Stimulated activated CD8-positive, alpha-beta memory T cell treated with anti-CD3 and anti-CD28 coated beads, Interleukin-7, amount 100 ng/mL, for 1 hour (primary cell): ENCODE measurements at places on chromosomes 12 and 14.

DNA sequence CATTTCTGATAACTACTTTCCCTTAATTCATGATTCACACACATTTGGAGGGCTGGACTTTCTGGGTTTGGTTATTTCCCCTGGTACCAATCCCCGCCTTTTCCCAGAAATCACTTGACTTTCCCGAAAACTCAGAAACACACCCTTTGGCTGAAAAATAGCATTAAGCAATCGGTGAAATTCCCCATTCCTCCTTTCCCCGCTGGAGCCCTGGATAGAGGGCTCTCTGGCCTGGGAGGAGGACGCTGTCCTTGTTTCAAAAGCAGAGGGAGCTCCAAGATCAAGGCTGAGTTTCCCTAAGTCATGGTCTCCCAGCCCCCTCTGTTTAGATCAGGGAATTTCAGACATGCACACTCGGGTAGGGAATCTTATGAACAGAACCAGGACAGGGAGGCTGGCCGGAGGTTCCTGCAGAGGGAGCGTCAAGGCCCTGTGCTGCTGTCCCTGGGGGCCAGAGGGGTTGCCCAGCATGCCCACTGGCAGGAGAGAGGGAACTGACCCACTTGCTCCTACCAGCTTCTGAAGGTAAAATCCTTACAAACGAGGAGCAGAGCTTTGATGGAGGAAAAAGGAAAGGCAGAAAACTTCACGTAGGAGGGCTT is at the start of gene C1S:
Gene C1S (plus strand): TSS at position 366 of the 602 bp plus-strand sequence. CDS start 1,195 bp downstream, outside the sequence.
- no peak for DNase-seq

DNA sequence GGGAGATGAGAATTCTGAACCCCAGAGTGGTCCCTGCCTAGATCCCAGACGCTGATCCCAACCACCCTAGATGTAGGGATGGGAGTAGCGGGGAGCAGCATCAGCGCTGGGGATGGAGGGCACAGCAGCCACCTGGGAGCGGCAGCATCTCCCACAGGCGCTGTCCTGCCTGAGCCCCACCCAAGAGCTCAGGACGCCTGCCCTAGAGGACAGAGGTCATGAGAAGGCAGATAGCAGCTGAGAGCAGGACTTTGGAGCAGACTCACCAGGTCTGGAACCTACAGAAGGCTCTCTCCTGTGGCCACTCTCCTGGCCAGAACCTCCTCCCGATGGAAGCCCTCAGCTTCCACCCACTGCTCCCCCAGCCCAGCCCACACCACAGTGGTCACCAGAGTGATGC is 7.2 kb downstream of the CCDC85C start:
- DNase-seq: no peak

- no peak for DNase-seq
Observed at GRCh38 chr12:13591488-13591887, 389.9 kb downstream of the GRIN2B start.

DNA sequence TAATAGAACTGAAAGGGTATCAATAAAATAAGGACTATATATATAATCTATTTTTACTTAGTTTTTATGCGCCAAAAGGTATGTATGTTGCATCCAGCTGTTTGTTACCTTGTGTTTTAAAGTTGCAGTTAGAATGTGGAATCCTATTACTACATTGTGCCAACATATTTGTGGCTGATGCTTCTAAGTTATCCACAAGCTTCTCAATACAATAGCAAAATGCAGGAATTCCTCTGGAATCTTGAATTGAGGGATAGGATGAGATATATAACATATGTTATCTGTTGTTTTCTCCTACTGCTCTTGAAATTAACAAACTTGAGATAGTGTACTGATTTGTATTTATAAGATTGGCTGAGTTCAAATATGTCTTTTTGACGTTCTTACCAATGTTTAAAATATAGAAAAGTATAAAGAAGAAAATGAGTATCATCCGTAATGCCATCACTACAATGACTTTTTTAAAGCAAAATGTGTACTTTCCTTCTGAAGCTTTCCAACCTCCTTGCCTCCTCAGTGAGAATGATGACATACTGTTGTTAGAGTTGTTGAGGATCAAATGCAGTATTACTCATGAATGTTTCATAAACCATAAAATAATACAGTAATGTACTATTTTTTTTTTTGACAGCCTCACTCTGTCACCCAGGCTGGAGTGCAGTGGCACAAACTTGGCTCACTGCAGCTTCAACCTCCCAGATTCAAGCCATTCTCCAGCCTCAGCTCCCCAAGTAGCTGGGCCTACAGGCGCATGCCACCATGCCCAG is 6.6 kb downstream of the RAP1B start:
- no peak for DNase-seq

- no peak for DNase-seq
Observed at GRCh38 chr12:68497107-68497506, 113.6 kb upstream of the RAP1B start.

DNA sequence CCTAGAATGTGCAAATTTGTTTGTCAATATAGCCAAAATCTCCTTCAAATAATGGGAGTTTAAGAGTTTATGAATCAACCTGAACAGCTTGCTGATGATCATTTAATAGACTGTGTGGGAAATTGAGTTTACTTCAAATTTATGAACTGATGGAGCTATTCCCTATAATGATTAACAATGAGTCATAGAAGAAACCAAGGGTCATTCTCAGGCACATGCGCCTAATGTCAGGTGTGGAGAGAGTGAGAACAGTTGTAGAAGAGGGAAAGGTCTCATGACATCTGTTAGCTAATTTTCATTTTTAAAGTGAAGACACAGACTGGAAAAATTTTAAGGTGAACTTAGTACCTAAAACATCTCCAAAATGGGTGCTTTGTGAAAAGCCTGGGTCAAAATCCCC is 191.8 kb downstream of the BMP4 start:
- no peak for DNase-seq

GRCh38 chr12:103688376-103689063 is 101.4 kb downstream of the STAB2 start:
- no peak for DNase-seq

DNA sequence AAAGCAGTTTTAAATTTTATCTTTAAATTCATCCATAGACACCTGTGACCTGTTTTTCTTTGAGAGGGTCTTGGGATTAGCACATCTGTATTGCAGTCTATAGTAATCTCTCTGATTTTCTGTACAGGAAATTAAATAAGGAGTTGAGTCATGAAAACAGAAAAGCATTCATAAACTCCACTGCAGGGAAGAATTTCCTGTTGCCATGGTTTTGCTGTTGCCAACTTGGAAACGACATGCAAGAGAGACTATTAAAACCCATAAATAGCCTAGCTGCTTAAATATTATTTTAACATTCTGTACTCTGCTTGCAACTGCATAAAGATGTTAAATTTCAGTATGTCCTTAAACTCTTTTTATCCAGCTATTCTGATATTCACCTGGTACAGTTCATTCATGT is 281.0 kb upstream of the RGS6 start:
- no peak for DNase-seq

GRCh38 chr12:104171785-104172569 is 34.0 kb upstream of the NFYB start:
- DNase-seq: no peak

- DNase-seq: no peak
Observed at GRCh38 chr12:124030008-124030407, 57.0 kb downstream of the ZNF664 start.

DNA sequence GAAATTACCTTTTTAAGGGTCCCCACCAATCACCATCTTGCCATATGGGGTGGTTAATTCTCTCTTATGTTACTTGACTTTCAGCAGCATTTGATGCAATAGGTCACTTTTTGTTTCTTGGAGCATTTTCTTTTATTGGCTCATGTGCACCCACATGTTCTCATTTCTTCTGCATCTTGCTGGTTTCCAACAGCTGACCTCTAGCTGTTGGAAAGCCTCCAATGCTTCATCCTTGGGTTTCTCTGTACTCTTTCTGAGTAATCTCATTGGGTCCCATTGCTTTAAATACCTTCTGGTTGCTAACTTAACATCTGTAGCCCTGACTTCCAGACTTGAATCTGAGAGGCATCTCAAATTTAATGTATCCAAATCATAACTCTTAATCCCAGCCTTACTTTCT is 116.8 kb downstream of the CRADD start:
- DNase-seq: no peak

DNA sequence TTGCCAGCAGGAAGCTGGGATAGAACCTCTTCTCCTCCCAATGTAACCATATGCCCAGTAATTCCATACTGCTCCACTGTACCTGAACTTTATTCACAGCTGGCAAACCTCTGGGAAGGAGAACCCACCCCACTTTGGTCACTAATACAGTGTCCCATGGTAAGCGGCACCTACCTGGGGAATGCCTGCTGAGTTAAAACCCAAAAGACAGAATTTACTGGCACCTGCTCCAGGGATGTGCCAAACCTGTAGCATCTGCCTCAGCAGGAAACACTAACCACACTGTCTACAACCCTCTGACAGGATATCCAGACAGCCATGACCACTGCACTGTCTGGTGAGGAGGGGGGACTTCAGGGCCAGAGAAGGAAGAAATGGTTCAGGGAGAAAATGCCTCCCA is 26.6 kb downstream of the DDX24 start:
- no peak for DNase-seq
